Neural cell (in vitro differentiated cells): ENCODE measurements at places on chromosomes 6 and 20. TPM values are rescaled to one million over a fixed set of nuclear protein-coding genes. Genes with fewer than 3 reads are reported as not detected.

The TMEM200A gene
- polyA plus RNA-seq = 30.7 and 31.3 TPM in 2 replicates

The NFATC2 gene
- polyA plus RNA-seq = not detected in 2 replicates

The CEP57L1 gene
- polyA plus RNA-seq = 19.7 and 25.4 TPM in 2 replicates

The TMEM14B gene
- 149 and 182 TPM in 2 replicates for polyA plus RNA-seq

The SLC26A8 gene
- not detected in 2 replicates for polyA plus RNA-seq

The SEMG1 gene
- polyA plus RNA-seq = not detected in 2 replicates

The FAM209B gene
- polyA plus RNA-seq = 1.1 TPM in 1 of 2 replicates, not detected in the other

The IDH3B gene
- polyA plus RNA-seq = 296 and 307 TPM in 2 replicates

The NKAIN2 gene
- polyA plus RNA-seq = 23.2 and 28.4 TPM in 2 replicates

The TTK gene
- polyA plus RNA-seq = 1.2 and 1.5 TPM in 2 replicates

The SPAG4 gene
- polyA plus RNA-seq = 1.2 and 4.0 TPM in 2 replicates

The HMGCLL1 gene
- 54.2 and 59.7 TPM in 2 replicates for polyA plus RNA-seq

The KCNK15 gene
- polyA plus RNA-seq = not detected in 2 replicates

The KCNB1 gene
- polyA plus RNA-seq = 3.6 and 4.4 TPM in 2 replicates

The PTGIS gene
- 3.0 and 3.2 TPM in 2 replicates for polyA plus RNA-seq

The HNF4A gene
- 0.68 TPM in 1 of 2 replicates, not detected in the other for polyA plus RNA-seq

The ECT2L gene
- not detected in 2 replicates for polyA plus RNA-seq

The TAGAP gene
- not detected in 2 replicates for polyA plus RNA-seq

The BLTP3A gene
- polyA plus RNA-seq = 10.2 and 11.2 TPM in 2 replicates

The KCNQ5 gene
- polyA plus RNA-seq = 0.10 and 0.30 TPM in 2 replicates

The TREM2 gene
- polyA plus RNA-seq = not detected in 2 replicates

The POM121L2 gene
- polyA plus RNA-seq = not detected in 2 replicates

The SGK2 gene
- 0.81 and 5.8 TPM in 2 replicates for polyA plus RNA-seq

The NECAB3 gene
- polyA plus RNA-seq = 20.3 and 21.4 TPM in 2 replicates

The RANBP9 gene
- polyA plus RNA-seq = 51.7 and 52.2 TPM in 2 replicates

The SEL1L2 gene
- not detected in 2 replicates for polyA plus RNA-seq

The SMOC2 gene
- polyA plus RNA-seq = 0.50 and 1.2 TPM in 2 replicates

The RIPOR3 gene
- polyA plus RNA-seq = not detected in 2 replicates

The SLC22A2 gene
- not detected in 2 replicates for polyA plus RNA-seq

The HIVEP1 gene
- 3.6 and 8.0 TPM in 2 replicates for polyA plus RNA-seq

The HLA-DQA1 gene
- not detected in 2 replicates for polyA plus RNA-seq

The CST7 gene
- polyA plus RNA-seq = not detected in 2 replicates

The MUC21 gene
- polyA plus RNA-seq = not detected in 2 replicates

The AK9 gene
- 20.9 and 27.7 TPM in 2 replicates for polyA plus RNA-seq

The FAM184A gene
- polyA plus RNA-seq = 41.9 and 47.5 TPM in 2 replicates

The TMX4 gene
- 37.7 and 41.2 TPM in 2 replicates for polyA plus RNA-seq

The ADGRG6 gene
- 0.37 and 0.66 TPM in 2 replicates for polyA plus RNA-seq

The SLC17A2 gene
- polyA plus RNA-seq = not detected in 2 replicates

The GABRR2 gene
- 0.16 and 0.31 TPM in 2 replicates for polyA plus RNA-seq

The LRRC73 gene
- polyA plus RNA-seq = 4.7 and 6.9 TPM in 2 replicates

The SLC22A1 gene
- 0.71 and 1.4 TPM in 2 replicates for polyA plus RNA-seq

The TP53TG5 gene
- polyA plus RNA-seq = not detected in 2 replicates

The SCRT2 gene
- 2.5 and 3.8 TPM in 2 replicates for polyA plus RNA-seq

The KHDRBS2 gene
- polyA plus RNA-seq = 25.4 and 28.5 TPM in 2 replicates
